Breast epithelium (tissue), 4 donors: ENCODE measurements at places on chromosomes 12 and 14. TPM values are rescaled to one million over a fixed set of nuclear protein-coding genes. Genes with fewer than 3 reads are reported as not detected.

DNA sequence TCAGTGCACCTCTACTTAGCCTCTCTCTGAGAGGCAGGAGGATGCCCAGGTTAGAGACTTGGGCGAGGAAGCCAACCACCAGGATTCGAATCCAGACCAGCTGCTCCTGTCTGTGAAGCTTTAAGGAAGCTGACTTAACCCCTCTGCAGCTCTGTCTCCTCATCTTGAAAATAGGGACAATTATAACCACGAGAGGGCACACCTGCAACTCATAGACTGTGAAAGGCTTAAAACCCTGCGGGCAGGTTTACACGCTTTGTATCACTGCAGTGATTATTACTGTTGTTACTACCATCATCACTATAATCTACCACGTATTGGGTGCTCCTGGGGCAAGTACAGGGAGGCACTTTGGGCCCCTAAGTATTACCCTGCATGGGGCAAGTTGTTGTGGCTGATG is 379.8 kb downstream of the VRK1 start:
- DNase-seq, result no peak

DNA sequence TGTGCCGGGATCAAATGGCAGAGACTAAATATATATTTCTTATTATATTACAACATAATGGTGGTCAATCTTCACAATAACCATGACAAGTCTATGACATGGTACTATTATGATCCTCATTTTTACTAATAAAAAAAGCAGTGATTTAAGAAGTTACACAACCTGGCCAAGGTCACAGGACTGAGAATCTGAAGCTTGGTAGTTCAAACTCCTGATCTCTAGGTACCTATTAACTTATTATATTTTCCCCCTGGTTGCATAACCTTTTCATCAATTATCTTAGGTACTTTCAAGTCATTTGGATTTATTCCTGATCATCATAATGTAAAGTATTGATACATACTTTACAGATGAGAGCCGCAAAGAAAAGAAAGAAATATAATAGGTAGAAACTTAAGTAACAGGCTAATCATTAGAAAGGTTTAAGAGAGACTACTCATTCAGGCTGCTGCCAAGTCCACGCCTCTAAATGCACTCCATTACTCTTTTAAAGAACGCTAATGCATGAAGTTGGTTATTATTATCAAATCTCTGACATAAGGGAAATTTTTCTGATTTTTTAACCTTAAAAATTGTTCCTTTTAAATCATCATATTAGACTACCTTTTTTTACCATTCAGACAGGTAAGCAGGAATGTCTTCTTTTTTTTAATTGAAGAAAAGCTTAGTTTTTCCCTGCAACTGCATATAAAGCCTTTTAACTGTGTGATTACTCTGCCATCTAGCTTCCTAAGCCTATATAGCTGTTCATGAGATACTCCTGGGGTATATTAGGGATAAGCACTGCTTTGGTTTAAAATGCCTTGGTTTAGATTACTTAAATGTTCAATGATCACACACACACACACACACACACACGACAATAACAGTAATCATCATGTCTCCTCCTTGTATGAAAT is 35.6 kb downstream of the RPS29 start:
- no peak for DNase-seq

- no peak for DNase-seq
Measured at GRCh38 chr14:75440733-75441477, 13.1 kb downstream of the JDP2 start.

Gene STRN3
- total RNA-seq, result 43.5 TPM

- peak; percentile 78 for DNase-seq
Measured at GRCh38 chr14:104968153-104968527, 10.0 kb downstream of the AHNAK2 start.

DNA sequence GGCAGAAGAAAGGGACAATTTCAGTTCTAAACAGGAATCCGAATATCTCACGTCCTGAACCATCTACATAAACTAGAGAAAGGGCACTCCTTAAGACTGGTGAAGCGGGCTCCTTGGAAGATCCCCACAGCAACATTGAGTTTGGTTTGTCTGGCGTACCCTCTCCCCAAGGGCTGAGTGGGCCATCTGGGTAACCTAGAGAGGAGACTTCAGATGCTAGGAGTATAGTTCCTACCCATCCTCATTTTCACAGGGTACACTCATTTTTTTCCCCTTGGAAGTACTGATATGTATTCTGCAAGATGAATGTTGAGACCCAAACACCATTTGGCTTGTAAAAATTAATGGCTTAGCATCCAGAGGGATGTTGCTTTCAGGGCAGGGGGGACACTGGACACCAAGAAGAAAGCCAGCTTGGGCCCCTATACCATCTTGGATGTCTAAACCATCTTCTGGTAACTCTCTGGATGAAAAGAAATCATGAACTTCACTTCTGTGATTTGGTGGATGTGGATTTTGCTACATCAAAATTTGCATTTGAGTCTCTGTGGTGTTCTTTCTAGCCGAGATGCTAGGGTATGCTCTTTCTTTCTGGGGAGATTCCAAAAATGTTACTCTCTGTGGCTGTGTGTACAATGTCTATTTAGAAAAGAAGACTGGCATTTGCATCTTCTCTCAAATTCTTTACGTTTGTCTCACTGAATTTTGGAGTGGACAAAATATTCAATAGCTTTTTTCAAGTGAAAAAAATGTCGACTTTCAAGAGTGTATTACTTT is 97.7 kb downstream of the ETV6 start:
- DNase-seq, result no peak

- DNase-seq, result peak; percentile 58
Measured at GRCh38 chr14:94936901-94937685, 167.2 kb upstream of the GSC start.

- no peak for DNase-seq
Measured at GRCh38 chr14:91333650-91334039, 84.0 kb downstream of the CCDC88C start.

Gene KCNJ8
- total RNA-seq, result 8.6 TPM

DNA sequence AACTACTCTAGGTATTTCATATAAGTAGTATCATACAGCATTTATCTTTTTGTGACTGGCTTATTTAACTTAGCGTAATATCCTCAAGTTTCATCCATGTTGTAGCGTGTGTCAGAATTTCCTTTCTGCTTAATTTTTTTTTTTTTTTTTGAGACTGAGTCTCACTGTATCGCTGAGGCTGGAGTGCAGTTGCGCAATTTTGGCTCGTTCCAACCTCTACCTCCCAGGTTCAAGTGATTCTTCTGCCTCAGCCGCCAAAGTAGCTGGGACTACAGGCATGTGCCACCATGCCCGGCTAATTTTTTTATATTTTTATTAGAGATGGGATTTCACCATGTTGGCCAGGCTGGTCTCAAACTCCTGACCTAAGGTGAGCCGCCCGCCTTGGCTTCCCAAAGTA is 28.9 kb downstream of the PNMA1 start:
- DNase-seq, result no peak
